ENCODE measurements at places on chromosomes 11 and 22.

- DNase-seq = no peak
Observed at GRCh38 chr11:36333897-36334296, 37.8 kb downstream of the PRR5L start.

- DNase-seq = no peak
Observed at GRCh38 chr11:67539550-67539949, 16.3 kb upstream of the CABP2 start.

- DNase-seq = no peak
Observed at GRCh38 chr11:83326326-83326725, 40.2 kb upstream of the CCDC90B start.

GRCh38 chr22:40198733-40199132, 21.0 kb downstream of the TNRC6B start:
- no peak for DNase-seq

DNA sequence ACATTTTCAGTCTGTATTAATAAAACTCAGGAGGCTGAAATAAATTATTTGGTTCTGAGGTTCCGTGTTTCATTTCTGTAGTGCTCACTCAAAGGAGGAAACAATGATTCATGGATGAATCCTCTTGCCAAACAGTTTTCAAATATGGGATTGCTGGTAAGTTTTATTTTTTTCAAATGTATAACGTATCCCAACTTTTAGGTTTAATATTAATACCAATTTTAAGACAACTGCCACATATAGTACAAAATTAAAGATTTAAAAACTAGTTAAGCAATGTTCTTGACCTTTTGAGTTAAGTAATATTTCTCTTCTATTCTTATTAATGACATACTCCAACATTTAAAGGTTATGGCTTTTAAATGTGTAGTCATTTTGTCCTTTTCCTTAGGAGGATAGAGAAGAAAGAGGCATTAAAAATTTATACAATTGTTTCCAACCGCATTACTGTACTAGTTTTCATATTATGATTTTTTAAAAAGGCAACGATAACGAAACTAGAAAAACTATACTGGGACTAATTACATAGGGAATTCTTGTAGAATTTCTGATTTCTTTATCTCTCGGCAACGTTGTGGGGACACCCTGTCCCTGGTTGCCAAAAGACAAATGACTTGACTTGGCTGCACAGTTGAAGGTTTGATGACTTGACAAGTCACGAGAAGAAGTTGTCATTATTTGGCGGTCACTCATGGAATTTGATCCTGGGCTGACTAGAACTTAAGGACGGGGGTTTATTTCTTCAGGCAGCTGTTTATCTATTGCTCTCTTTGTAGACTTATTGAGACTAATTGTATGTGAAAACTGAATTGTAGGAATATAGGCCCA, 69.1 kb upstream of the ADSL start:
- DNase-seq = no peak

DNA sequence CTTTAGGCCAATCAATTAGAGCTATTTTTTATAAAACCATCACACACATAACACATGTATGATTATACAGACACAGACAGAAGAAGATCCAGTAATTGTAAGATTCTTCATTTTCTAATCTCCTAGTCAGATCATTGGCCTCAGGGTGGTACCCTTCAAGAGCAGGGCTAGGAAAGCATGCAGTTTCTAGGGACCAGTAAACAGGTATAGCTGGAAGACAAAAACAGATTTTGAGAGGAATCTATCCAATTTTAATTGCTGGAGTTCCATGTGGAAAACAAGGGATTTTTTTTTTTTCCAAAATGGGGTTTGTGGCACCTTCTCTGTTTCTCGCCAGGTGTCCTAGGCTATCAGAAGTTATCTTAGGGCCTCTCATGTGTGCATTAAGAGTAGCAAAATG, 29.6 kb downstream of the METTL15 start:
- DNase-seq = no peak

- DNase-seq = peak; percentile 2
Observed at GRCh38 chr11:84261707-84262106, 975.5 kb upstream of the CCDC90B start.

DNA sequence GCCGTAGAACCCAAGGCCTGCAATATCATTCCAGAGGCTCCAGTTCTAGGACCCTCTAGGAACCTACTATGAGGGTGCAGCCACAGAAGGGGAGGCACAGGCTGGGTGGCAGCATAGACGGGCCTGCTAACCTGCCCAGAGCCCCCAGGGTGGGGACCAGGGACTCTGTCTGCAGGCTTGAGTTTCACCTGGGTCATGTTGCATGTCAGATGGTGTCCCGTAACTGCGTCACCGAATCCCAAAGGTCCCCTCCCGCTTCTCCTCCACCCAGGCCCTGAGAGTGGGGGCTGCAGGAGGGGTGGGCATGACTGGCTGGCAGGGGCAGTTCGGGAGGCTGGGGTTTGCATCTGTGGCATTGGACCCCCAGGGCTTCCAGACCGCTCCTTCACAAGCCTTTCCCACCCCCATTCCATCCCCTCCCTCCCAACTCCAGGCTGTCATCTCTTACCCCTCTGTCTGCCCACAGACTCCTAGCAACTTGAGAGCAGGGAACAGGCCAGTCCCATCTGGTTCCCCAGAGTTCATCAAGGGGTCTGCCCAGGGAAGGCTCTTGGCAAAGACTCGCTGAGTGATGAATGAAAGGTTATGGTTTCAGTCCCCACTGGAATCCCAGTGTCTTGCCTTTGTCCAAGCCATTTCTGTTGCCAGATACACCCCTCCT, 16.3 kb downstream of the MYO7A start:
- no peak for DNase-seq

GRCh38 chr11:996681-997080, 39.8 kb downstream of the MUC6 start:
- no peak for DNase-seq

DNA sequence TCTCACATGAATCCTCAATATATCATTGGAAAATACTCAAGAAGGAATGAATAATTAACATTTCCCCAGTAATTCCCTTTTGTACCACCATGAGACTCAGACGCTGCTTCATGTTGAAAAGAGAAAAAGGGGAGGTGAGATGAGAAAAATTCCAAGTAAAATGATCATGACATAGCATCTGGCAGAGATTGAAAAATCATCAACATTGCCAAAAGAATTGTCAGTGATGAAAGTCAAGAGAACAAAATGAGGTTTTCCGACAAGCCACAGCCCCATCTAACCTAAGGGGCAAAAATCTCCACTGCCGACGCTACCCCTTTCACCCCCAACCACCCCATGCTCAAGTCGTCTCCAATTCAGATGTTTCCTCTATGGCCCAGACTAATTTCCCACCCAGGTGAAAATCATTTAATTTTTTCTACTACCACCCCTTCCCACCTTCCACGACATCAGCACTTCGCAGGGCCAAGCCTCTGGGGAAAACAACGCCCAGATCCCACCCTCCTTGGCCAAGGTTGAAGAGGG, 1.2 kb downstream of the RAB6A start:
- DNase-seq = no peak

DNA sequence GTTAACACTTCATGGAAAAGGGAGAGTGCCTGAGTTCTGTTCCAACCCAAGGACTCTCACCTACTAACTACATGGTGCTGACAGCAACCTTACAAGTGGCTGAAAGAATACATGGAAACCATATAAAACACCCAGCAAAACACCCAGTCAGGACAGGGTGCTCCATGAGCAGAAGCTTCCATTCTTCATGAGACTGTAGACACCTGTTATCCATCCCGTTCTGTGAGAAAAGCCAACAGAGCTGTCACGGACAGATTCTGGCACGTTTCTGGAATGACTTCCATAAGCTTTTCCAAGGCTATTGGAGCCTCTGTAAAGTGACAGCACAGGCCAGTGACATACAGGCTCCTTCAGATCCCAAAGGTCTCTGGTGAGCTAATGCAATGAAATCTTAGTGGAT, 23.2 kb downstream of the PRR14L start:
- DNase-seq = no peak

DNA sequence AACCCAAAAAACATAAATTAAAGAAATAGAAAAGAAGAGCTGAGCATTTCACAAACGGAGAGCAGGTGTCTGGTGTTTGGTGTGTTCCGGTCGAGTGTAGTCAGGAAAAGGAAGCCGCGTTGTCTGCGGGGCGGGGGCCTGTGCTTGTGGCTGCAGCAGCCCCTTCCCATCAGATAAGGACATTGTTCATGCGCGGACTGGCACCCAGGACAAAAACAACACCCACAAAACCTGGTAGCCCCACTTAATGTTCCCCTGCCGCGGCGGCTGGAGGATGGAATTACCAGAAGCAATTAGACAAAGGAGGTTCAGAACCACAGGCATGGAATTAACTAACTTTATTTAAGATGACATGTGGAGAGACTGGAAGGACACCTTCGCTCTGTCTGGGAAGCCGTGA, 29.9 kb downstream of the KRTAP5-5 start:
- no peak for DNase-seq

GRCh38 chr11:125591649-125592304, 875 bp upstream of the STT3A start:
- no peak for DNase-seq

DNA sequence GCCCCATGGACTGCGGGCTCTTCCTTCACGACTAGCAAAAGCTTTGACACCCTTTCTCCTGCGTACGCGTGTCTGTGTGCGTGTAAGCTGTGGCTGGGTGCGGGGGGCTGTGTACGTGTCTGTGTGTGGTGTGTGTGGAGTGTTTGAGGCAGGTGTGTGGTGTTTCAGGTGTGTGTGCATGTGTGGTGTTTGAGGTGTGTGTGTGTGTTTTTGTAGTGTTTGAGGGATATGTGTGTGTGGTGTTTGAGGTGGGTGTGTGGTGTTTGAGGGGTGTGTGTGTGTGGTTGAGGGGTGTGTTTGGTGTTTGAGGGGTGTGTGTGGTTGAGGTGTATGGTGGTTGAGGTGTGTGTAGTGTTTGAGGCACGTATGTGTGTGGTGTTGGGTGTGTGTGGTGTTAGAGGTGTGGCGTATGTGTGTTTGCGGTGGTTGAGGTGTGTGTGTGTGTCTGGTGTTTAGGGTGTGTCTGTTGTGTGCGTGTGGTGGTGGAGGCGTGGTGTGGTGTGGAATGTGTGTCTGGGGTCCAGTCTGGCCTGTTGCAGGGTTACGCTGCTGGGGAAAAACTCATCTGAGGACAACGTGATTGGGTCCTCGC, 687 bp upstream of the ARSA start:
- DNase-seq = no peak

DNA sequence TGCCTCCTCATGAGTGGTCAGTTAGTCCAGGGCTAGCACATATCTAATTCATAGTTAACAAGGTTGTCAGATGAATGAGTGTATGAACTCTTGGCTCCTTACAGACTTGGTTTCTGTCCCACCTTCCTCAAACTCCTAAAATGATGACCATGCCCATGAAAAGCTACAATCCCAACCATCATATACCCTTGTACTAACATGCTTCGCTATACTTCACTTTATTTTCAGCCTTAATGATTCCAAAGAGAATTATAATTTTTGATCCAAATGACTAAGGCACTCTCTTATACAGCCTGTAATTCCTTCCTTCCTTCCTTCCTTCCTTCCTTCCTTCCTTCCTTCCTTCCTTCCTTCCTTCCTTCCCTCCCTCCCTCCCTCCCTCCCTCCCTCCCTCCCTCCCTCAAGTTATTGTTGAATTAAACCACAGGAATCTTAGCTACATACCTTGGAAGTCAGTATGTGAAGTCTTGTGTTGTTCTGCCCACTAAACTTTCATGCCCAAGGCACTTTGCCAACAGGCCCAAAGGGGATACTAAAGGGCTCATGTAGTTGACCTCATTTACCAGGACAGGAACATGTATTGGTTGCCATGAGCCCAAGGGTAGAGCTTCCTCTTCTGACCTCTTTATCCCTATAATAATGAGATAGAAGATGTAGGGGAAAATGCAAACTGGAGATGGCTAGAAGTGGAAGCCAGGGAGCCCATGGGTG, 37.4 kb downstream of the CALCA start:
- DNase-seq = no peak

DNA sequence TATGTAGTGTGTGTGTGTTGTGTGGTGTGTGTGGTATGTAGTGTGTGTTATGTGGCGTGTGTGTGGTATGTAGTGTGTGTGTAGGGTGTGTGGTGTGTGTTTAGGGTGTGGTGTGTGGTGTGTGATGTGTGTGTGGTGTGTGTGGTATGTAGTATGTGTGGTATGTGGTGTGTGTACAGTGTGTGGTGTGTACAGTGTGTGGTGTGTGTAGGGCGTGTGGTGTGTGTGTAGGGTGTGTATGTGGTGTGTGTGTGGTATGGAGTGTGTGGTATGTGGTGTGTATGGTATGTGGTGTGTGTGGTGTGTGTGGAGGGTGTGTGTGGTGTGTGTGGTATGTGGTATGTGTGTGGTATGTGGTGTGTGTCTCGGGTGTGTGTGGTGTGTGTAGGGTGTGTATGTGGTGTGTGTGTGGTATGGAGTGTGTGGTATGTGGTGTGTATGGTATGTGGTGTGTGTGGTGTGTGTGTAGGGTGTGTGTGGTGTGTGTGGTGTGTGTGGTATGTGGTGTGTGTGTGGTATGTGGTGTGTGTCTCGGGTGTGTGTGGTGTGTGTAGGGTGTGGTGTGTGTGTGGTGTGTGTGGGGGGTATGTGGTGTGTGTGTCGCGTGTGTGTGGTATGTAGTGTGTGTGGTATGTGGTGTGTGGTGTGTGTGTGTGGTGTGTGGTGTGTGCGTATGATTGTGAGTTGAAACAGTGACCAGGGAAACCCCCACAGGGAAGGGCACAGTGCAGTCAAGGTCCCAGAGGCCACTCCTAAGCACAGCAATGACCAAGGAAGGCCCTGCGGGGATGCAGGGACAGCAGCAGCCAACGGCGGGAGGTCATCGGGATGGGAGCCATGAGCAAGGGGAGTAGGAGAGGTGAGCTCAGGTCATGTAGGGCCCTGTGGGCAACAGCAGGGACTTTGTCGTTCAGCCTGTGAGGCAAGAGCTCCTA, 2.9 kb upstream of the PPP6R2 start:
- DNase-seq = no peak

DNA sequence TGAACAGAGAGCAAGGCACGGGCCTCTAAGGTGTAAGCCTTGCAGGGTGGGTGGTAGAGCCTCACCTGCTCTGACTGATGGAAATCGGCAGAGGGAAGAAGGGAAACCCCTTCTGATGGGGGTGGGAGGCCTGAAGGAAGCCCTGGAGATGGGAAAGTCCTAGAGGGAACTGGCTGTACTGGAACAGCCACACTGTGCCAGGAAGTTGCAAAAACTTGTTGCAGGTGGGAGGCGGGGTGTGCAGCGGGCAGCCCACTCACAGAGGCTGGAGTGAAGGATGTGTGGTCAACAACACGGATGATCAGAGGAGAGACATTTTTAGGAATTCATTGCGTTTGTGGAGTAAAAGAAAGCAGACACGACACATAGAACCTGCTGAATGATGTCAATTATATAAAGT, 91.3 kb downstream of the ZC3H12C start:
- DNase-seq = no peak

GRCh38 chr11:18264677-18265555, 1.1 kb upstream of the SAA1 start:
- no peak for DNase-seq

- DNase-seq = no peak
Observed at GRCh38 chr11:119643212-119643875, 85.7 kb downstream of the NECTIN1 start.

GRCh38 chr11:66292543-66293332, 1.0 kb downstream of the TMEM151A start:
- no peak for DNase-seq

GRCh38 chr11:131744847-131745246, 374.4 kb downstream of the NTM start:
- DNase-seq = no peak

Measured in NCI-H1105 (cell line).